GM20000 (cell line): ENCODE measurements at places on chromosomes 1 and 21.
A peak's percentile ranks its signal among the peaks of the same experiment; 100 is the strongest.

DNA sequence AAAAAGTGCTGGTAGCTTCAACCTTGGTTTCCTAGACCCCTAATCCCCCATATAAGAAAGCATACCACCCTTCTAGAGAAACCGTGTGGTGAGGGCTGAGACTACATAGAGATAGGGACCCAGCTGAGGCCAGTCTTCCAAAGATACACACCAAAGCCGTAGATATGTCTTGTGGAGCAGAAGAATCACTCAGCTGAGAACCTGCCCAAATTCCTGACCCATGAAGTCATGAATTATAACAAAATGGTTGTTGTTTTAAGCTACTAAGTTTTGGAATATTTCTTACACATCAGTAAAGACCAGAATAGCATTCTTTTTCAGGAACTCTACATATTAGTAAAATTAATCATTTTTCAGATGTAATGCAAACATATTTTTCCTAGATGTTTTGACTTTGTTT, 3.3 kb upstream of the SNRPE start:
- no peak for DNase-seq

DNA sequence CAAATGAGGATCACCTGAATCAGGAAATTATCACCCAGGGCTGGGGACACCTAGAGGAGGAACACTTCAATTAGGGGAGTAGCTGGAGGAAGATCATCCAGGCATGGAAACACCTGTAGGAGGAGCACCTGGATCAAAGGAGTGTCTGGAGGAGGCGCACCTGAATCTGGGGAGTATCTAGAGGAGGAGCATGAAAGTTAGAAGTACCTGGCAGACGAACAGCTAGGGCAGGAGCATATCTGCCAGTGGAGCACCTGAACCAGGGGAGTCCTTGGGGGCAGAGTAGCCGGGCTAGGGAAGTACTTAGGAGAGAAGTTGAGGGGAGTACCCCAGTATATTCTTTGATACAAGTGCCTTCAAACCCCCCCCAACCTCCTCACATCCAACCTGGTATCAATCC, 1.3 kb downstream of the C1orf210 start:
- DNase-seq = no peak

DNA sequence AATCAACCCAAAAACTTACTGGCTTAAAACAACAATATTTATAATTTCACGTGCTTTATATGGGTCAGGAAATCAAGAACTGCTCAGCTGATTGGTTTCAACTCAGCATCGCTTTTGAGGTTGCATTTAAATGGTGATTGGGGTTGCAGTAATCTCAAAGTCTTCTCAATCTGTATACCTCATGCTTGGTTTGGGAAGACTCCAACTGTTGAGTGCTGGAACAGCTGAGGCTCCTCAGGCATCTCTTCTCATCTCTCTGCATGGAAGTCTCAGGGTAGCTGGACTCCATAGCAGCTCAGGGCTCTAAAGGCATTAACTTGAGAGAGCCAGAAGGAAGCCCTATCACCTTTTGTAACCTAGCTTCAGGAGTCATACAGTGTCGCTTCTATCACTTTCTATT, 35.1 kb downstream of the AK5 start:
- DNase-seq = no peak

GRCh38 chr1:113036639-113037321, 36.2 kb upstream of the LRIG2 start:
- DNase-seq = no peak

- DNase-seq = no peak
Measured at GRCh38 chr1:40706626-40707025, 15.1 kb downstream of the NFYC start.

GRCh38 chr1:59156526-59157199, 140.2 kb upstream of the FGGY start:
- no peak for DNase-seq

DNA sequence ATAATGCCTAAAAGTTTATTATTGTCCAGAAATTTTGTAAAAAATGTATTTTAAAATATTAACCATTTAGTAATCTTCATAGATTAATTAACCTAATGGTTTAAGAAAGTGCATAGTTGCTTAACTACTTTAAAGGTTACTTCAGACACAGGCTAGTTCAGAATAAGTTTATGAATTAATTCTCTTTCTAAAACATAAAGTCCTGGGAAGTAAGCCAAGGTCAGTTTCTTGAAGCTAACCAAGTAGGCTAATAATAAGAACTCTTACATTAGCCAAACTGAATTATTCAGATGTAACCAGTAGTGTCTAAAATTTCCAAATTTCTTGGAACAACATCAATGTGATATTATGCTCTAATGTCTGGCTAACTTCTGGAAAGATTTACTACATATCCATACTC, 790.4 kb downstream of the NCAM2 start:
- no peak for DNase-seq

DNA sequence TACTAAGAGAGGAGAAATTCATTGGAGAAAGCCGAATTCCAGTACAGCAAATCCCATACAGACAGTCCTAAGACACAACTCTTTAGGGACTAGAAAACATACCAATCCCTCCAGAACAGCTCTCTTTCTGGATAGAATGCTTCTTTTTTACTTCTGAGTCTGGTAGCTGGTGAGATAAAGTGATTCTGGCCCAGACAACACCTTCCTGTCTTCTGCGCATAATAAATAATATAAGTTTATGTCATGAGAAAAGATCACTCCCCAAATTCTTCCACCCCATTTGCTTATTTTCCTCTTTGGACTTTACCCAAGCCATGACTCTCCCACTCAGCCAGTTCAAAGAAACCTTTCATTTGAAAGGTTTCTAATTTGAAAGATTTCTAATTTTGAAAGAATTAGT, 98.4 kb downstream of the EDEM3 start:
- no peak for DNase-seq

DNA sequence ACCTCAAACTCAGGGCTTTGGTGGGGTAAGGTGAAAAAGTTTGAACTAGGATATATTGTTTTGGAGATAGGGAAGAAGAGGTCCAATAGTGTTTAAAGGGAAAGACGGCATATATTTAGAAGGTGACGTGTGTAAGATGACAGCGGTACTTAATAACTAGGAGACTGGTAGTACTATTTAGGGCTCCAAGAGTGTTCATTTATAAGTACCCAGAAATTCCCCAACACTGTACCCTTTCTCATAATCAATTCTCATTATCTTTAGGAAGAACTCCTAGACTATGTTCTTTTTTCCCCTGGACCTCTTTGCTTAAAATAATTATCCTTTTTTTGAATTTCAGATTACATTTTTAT, 1.5 kb downstream of the LYPLAL1 start:
- no peak for DNase-seq

GRCh38 chr1:100536031-100536430, 1.9 kb upstream of the GPR88 start:
- DNase-seq = peak; percentile 85

- no peak for DNase-seq
Measured at GRCh38 chr1:173485401-173485800, 8.3 kb downstream of the PRDX6 start.

DNA sequence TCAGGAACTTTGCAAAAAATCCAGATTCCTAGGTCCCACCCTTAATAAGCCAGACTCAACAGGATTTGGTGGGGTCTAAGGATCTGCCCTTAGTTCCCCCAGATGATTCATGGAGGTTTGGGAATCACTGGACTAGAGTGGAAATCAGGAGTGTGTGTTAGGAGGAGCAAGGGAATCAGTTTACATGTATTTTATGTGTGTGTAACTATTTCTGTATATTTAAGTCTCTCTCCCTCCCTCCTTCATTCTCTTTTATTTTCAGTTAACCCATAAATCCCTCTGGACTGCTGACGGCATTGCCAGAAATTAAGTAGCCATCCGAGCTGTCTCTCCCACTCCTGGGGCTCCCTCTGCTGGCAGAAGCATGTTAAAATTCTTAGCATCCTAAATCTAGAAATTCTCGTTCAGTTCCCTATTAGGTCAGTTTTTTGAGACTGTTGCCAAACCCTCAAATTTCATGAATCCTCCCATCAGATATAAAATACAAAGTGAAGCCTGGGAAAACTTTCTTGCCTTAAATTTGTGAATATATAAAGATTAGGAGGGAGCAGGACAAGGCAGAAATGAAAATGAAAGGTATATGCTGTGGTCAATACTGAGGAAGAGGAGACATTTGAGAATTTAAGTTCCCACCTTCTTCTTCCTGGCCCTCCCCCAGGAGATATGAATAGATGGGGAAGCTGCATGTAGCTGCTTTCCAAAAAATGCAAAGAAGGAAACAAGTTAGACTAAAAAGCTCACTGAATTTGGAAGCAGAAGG, 11.7 kb upstream of the HSD11B1 start:
- DNase-seq = peak; percentile 71

DNA sequence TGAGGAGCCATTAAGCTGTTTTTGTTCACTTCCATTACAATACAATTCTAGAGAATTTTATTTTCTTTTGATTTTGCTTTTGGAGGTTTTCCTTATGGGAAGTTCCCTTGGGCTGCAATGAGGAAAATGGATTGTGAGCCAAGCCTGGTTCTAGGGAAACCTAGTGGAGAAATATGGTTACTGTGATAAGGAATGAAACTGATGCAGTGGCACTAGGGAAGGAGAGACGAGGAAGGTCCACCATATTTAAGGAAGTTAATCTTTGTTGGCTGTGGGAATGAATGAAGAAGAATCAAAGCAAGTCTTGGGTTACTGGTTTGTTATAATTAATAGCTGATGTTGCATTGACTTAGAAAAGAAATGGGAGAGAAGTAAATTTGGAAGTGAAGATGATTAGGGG, 28.4 kb downstream of the CHML start:
- DNase-seq = no peak

GRCh38 chr1:55120538-55120937, 81.2 kb downstream of the PCSK9 start:
- DNase-seq = no peak

GRCh38 chr1:179953974-179954492, 577 bp upstream of the CEP350 start:
- DNase-seq = peak; percentile 14

- peak; percentile 8 for DNase-seq
Measured at GRCh38 chr1:228318823-228319241, 87.8 kb downstream of the TRIM11 start.

DNA sequence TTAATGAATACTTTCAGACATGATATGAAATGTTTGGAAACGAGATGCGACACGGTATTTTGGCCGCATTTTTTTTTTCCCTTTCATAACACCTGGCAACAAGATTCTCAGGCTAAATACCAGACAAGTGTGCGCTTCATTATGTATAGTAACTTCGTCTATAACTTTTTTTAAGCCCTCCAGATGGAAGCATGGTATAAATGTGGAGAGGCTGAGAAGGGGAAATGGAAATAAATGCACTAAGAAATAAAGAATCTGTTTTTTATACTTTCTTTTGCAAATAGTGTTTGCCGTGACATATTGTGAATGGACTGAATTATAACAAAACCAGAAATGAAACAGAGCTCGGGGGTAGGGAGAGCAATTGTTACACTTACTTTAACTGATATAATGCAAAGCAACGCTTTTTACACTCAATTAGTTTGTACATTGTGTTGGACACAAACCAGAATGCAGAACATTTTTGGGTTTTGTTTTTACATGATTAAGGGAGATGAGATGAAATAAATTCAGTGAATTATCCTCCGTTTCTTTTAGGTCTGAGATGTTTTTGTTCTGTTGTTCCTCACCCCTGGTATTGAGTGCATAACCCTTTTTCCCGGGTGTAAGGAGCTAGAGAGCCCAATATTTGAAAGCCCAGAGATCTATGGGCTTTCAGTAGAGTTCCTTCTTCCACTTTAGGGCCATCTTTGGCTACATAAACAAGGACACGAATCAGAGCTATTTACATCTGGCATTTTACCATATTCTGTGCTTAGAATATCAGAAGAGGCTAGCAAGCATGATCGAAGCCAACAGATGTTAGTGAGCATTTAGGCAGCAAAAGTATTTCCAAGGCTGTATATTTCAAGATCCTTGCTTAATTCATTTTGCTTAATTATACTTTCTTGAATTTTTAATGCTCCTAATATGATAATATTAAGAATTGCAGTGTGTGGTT, 478.0 kb downstream of the CAMTA1 start:
- DNase-seq = no peak

- no peak for DNase-seq
Measured at GRCh38 chr1:221840511-221841243, 98.8 kb upstream of the DUSP10 start.
